ENCODE measurements at places on chromosomes 5 and 9.

DNA sequence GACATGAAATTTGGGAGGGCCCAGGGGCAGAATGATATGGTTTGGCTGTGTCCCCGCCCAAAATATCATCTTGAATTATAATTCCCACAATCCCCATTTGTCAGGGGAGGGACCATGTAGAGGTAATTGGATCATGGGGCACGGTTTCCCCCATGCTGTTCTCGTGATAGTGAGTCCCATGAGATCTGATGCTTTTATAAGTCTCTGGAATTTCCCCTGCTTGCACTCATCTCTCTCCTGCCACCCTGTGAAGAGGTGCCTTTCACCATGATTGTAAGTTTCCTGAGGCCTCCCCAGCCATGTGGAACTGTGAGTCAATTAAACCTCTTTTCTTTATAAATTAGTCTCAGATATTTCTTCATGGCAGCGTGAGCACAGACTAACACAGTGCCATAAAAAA, 11.3 kb downstream of the FBXO10 start:
- DNase-seq, result no peak

DNA sequence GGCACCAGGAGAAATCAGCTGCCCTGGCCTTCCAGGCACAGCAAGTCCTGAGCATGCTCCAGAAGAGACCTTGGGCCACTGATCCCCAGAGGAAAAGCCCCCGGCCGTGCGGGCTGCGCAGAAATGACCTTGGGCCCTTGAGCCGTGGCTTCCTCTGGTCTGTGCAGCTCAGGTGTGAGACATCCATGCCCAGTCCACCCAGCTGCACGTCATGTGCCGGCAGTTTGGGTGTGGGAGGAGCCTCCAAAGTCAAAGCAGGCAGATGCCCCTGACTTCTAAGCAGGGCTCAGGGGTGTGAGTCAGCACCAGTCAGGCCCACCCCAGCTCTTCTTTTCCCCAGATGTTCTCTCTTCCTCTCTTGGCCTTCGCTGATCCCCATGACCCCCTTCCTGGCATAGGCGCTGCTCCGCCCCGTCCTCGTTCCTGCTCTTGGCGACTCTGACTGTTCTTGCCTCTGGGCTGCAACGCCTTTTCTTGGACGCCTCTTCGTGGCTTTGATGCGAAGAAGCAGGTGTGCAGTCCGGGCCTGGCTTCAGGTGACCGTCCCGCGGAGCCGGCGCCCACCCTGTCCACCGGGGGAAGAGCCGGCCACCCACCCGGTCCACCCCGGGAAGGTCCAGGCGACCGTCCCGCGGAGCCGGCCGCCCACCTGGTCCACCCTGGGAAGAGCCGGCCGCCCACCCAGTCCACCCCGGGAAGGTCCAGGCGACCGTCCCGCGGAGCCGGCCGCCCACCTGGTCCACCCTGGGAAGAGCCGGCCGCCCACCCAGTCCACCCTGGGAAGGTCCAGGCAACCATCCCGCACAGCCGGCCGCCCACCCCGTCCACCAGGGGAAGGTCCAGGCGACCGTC, 5.9 kb upstream of the QSOX2 start:
- no peak for DNase-seq

DNA sequence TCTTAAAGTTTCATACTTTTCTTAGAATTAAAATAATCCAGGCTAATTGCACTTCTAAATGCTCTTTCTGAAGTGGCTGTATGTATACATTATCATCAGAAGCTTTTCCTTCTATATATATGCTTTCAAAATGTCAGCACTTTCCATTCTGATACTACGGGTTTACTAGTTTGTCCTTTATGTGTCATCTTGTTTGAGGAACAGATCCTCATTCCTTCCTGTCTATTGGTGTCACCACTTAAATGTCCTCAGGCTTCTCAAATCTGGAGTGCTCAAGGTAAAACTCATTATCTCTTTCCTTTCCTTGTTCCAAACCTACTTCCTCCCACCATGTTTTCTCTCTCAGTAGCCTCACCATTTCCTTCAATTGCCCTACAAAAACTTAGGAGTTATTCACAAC, 236.3 kb downstream of the CSNK1G3 start:
- no peak for DNase-seq

DNA sequence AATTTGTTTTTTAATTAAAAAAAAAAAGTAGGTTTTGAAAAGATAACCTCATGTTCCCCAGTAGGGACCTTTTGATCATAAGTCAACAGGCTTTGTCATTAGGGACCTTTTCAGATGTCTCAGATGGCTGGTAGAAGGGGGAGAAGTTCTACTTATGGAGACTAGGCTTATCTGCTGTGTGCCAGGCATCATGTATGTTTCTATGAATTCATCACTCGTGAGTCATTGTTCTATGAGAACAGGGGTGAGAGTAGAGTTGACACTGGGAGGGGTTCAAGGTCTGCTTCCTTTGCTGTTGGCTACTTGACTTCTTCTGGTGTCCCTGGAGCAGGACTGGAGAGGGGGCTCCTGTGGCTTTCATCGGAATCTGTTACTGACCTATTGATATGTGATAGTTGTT, 138.8 kb downstream of the KDM4C start:
- no peak for DNase-seq

DNA sequence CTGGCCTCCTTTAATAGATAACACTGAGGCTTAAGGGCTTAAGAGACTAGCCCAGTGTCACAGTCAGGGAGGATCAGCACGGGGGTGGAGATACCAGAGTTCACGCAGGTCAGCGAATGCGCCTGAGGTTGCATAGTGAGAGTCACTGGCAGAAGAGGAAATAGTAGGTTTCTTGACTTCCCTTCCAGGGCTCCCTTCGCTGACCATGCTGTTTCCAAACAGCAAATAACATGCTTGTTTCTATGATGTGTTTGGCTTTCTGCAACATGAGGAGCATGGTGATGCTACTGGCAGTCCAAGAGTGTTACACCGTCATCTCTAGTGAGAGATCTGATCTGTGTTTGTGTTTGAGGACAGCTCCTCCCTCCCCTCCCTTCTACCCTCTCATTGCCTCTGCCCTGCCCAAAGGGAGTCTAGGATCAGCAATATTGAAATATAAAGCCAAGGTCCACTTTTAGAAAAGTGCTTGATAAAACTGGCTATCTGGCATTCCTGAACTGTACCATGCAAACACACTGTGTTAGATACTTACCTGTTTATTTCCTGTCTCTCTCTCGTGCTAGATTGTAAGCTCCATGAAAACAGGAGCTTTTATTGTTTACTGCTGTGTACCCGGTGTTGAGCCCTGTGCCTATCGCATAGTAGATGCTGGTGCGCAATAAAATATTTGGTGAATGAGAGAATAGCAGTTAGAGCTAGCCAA, 12.3 kb downstream of the TLE4 start:
- no peak for DNase-seq

GRCh38 chr9:129320575-129321285, 142.7 kb upstream of the IER5L start:
- DNase-seq, result peak; percentile 83

- DNase-seq, result no peak
Observed at GRCh38 chr5:150352244-150353031, 5.1 kb upstream of the TCOF1 start.

GRCh38 chr5:122183098-122183787, 53.9 kb downstream of the ZNF474 start:
- no peak for DNase-seq

- no peak for DNase-seq
Observed at GRCh38 chr5:157390551-157391297, 69.3 kb upstream of the NIPAL4 start.

DNA sequence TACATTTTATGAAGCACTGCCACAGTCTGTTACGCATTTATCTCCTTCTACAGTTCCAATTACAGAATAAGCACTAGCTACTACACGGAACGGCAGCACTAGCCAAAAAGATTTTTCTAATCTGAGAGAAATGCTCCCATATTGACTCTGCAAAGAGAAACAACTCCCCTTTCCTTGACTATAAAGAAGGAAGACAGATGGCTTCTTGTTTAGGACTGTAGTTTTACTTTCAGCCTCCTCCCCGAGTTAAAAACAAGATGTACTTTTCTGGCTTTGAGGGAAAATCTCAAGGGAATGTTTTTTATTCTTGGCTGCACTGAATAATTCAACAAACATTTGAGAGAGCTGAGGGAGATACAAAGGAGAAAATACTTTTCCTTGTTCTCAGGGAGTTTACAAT, 1.9 kb upstream of the SLC44A1 start:
- DNase-seq, result no peak

DNA sequence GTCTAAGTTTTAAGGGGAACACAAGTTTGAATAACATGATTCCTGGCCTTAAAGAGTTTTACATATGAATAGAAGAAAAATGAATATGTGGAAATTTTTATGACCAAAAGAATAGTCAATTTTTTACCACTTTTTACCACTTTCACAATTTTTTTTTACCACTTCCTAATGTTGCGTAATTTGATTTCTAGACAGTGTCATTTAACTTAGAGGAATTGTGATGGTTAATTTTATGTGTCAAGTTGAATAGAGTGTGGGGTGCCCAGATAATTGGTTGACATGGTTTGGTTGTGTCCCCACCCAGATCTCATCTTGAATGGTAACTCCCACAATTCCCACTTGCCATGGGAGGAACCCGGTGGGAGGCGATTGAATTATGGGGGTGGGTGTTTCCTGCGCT, 416.6 kb downstream of the KIF4B start:
- DNase-seq, result no peak

- no peak for DNase-seq
Observed at GRCh38 chr5:94086194-94086593, 344.8 kb upstream of the POU5F2 start.

- DNase-seq, result no peak
Observed at GRCh38 chr5:133869519-133870335, 98.7 kb downstream of the C5orf15 start.

- no peak for DNase-seq
Observed at GRCh38 chr5:67488885-67489284, 292.3 kb upstream of the CD180 start.

- DNase-seq, result no peak
Observed at GRCh38 chr5:126852091-126852571, 75.2 kb downstream of the LMNB1 start.

GRCh38 chr9:71146511-71146910, 25.1 kb upstream of the TRPM3 start:
- DNase-seq, result no peak

- no peak for DNase-seq
Observed at GRCh38 chr9:122904466-122904822, 715 bp downstream of the RC3H2 start.

DNA sequence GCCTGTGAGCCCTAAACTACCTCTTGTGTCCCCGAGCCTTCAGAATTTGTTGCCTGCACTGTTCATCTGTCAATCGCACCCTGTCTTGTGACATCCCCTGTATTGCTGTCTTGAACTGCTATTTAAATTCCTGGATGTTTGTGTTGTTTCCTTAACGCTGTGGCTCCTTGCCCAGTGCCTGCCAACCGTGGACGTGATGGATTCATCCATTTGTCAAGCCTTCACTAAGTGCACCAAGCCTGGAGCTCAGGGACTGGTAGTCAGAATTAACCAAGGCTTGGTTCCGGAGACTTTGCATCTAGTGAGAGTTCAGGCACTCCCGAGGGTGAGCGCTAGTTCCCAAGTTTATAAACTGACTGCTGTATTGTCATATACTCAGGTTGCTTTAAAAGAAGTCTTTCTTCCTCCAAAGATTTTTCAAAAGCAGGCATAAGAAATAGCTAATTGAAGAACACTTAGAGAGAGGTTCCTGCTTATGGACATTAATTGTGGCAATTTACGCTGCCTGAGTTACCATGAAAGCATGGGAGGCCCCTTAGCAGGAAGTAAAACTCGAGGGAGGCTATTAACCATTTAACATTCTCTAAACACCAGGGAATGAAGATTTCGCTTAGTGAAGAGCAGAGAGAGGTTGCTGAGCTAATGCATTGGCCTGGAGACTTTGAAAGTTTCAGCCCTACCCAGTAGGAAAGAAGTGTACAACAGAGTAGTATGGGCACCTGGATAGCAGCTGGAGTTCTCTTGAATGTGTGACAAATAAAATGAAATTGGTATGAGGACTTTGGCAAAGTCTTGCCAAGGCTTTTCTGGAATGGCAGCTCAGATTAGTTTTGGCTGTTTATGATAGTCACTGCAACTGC, 29.0 kb downstream of the RGS3 start:
- peak; percentile 3 for DNase-seq

DNA sequence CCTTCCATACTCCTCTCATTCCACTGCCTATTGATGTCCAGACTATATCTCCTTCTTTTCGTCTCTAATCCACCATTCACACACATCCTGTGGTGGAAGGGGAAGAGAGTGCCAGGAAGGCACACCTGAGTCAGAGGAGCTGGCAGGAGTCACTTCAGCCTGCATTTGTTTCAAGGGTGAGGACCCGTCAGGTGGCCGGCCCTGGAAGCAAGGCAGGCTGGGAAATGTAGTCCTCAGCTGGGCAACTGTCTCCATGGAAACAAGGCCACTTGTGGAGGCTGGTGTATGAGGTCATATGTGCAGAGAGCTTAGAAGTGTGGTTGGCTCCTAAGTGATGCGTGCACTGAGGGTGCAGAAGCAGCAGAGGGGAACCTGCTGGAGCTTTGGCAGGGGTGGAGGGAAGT, 278.4 kb downstream of the NSG2 start:
- no peak for DNase-seq

- no peak for DNase-seq
Observed at GRCh38 chr5:159324986-159325385, 5.3 kb downstream of the IL12B start.

GRCh38 chr5:61293071-61293470, 39.0 kb upstream of the ZSWIM6 start:
- DNase-seq, result no peak

- no peak for DNase-seq
Observed at GRCh38 chr5:5617024-5617423, 194.5 kb downstream of the ICE1 start.

DNA sequence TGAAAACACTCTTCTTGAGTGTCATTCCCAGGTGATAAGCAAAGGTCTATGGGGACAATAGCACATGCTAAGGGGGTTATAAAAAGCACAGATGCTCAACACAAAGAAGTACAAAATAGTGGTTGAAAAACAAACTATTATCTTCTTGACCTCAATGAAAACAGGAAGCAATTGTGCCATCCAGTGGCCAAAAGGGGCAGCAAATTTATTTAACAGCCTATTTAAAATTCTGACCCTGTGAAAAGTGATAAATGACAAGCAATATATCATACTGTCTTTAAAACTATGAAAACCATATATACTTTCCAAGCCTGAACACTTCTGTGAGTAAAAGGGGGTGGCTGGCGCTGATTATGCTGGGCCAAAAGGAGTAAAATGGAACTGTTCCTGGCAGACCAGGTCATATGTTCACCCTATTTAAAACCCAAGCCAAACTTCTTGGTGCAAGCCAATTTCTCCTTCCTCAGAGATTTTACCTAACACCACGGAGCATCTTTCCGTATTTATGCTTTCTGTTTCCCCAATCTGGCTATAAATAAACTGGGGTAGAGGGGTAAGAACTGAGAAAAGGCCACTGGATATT, 29.7 kb downstream of the TEX10 start:
- DNase-seq, result no peak
